ENCODE measurements at places on chromosomes 3 and 15.

- no peak for DNase-seq
Observed at GRCh38 chr15:29050870-29051269, 165.1 kb downstream of the APBA2 start.

- no peak for DNase-seq
Observed at GRCh38 chr15:51405693-51406523, 64.5 kb downstream of the GLDN start.

- peak; percentile 54 for DNase-seq
Observed at GRCh38 chr15:32657198-32657883, 15.8 kb downstream of the SCG5 start.

- peak; percentile 85 for DNase-seq
Observed at GRCh38 chr3:185308126-185308754, 54.4 kb upstream of the EHHADH start.

DNA sequence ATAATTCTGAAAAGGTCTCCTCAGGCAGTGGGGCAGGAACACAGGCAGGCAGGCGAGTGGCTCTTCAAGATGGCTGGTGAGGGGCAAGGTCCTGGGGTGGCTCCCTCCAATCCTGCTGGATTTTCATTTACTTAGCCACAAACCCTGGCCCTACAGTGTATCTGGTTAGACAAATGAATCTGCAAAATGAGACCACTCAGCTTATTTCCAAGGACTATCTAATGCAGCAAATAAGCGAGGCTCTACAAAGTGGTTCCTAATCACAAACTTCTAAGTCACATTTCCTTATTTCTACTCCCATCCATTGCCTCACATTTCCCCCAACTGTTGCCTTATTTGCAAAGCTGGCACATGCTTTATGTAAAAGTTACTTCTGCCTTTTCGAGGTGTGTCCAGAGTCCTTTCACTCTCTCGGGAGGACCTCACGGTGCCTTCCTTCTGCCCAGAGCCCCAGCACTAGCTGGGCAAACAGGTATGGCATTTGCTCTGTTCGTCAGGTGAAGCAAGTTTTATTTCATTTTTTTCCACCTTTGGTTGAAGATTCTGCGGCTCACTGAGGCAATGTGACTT, 40.5 kb downstream of the CCDC12 start:
- no peak for DNase-seq

GRCh38 chr15:93500155-93500554, 411.1 kb upstream of the RGMA start:
- no peak for DNase-seq

GRCh38 chr15:75425966-75426500, 25.5 kb downstream of the SIN3A start:
- DNase-seq = no peak

DNA sequence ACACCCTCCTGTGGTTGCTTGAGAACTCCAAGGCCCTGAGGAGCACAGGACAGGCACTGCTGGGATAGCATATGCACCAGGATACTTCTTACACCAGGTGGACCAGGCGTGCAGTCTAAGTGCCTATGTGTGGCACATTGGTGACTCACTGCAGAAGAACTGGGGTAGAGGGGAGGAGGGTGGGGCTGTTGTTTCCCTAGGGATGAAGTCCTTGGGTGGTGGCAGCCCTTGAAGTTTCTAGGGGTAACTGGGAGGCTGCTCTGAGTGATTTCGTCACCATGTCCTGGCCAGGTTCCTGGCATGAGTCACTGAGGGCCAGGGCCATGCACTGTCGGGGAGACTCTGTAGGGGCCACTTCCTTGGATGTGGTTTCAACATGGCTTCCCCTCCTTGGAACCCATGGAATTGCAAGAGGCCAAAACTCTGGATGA, 15.9 kb downstream of the MYZAP start:
- peak; percentile 98 for DNase-seq

DNA sequence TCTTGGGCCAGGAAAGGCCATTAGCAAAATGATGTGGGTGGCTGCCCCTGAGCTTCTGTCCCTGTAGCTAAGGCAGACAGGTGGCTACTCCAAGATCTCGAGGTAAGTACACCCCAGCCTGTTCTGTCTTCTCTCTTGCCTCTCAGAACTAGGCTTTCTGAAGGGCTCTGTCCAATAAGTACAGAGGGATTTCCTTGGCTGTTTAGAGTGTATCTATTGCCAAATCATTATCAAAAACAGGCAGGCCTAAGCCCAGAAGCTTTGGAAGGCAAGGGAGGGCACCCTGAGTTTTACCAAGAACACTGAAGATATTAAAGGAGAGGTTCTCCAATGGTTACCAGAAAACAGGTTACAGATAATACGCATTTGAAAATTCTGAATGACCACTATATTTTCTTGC, 156.6 kb downstream of the MYRIP start:
- DNase-seq = no peak

- no peak for DNase-seq
Observed at GRCh38 chr3:148883163-148883562, 18.1 kb downstream of the CPA3 start.

- no peak for DNase-seq
Observed at GRCh38 chr3:87977765-87978164, 81.0 kb downstream of the CGGBP1 start.

DNA sequence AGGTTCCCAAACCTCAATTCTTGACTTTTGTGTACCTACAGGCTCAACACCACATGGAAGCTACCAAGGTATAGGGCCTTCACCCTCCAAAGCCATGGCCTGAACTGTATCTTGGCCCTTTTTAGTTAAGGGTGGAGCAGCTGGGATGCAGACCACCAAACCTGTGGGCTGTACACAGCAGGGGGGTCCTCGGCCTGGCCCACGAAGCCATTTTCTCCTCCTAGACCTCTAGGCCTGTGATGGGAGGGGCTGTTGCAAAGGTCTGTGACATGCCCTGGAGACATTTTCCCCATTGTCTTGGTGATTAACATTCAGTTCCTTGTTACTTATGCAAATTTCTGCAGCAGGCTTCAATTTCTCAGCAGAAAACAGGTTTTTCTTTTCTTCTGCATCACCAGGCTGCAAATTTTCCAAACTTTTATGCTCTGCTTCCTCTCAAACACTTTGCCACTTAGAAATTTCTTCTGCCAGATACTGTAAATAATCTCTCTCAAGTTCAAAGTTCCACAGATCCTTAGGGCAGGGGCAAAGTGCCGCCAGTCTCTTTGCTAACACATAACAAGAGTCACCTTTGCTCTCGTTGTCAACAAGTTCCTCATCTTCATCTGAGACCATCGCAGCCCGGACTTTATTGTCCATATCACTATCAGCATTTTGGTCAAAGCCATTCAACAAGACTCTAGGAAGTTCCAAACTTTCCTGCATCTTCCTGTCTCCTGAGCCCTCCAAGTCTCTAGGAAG, 90.9 kb upstream of the PLXND1 start:
- no peak for DNase-seq

- no peak for DNase-seq
Observed at GRCh38 chr3:34777386-34777785, 861.9 kb upstream of the ARPP21 start.

DNA sequence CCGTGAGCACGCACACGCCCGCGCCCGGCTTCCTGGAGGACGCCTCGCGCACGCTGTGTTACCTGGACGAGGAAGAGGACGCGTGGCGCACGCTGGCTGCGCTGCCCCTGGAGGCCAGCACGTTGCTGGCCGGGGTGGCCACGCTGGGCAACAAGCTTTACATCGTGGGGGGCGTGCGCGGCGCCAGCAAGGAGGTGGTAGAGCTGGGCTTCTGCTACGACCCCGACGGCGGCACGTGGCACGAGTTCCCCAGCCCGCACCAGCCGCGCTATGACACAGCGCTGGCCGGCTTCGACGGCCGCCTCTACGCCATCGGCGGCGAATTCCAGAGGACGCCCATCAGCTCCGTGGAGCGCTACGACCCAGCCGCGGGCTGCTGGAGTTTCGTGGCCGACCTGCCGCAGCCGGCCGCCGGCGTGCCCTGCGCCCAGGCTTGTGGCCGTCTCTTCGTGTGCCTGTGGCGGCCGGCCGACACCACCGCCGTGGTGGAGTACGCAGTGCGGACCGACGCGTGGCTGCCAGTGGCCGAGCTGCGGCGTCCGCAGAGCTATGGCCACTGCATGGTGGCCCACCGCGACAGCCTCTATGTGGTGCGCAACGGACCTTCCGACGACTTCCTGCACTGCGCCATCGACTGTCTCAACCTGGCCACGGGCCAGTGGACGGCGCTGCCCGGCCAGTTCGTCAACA, 890 bp downstream of the KBTBD13 start:
- no peak for DNase-seq

- no peak for DNase-seq
Observed at GRCh38 chr3:140529096-140529495, 148.8 kb upstream of the TRIM42 start.

- DNase-seq = no peak
Observed at GRCh38 chr15:50432230-50432629, 8.0 kb downstream of the USP8 start.

DNA sequence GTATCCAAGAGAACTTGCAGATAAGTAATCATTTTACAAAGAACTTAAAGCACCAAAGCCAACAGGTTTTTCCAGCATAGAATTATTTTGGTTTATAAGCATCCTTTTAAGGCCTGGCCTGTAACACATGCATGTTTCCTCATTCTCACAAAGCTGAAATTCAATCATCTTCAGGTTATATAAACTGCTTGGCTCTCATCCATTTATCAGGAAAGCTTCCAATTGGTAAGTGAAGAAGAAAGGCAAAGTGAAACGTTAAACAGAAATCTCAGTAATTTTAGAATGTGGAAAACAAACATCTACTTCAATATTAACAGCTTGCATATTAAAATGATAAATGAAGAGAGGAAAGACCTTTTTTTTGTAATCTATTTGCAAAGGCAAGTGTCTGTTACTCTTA, 1.6 kb downstream of the SERP1 start:
- no peak for DNase-seq

GRCh38 chr15:52326756-52327155, 31.2 kb upstream of the MYO5C start:
- no peak for DNase-seq

- no peak for DNase-seq
Observed at GRCh38 chr3:38114875-38115644, 21.9 kb downstream of the ACAA1 start.

DNA sequence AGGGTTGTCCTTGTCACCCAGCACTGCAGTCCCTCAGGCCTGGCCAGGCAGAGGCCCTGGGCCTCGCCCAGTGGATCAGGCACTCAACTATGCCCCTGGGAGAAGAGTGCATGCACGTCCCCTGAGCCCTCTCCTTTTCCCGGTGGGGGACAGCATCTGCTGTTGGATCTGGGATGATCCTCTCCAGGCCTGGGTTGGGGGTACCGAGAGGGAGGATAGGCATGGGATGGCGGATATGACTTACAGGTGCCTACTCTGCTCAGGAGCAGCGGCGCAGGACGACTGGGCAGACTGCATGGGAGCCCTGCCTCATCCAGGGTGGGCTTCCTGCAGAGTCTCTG, 9.0 kb upstream of the APBA2 start:
- DNase-seq = no peak

GRCh38 chr3:150972366-150973071, at the start of gene CLRN1:
TSS of gene CLRN1 (minus strand) at chr3:150972727. CDS start at chr3:150972708, 19 bp downstream.
- DNase-seq = no peak

GRCh38 chr3:115325539-115325938, 178.5 kb upstream of the ZBTB20 start:
- peak; percentile 65 for DNase-seq

- DNase-seq = no peak
Observed at GRCh38 chr3:135090020-135090717, 295.1 kb downstream of the EPHB1 start.

- DNase-seq = no peak
Observed at GRCh38 chr15:61441891-61442290, 212.8 kb upstream of the RORA start.

DNA sequence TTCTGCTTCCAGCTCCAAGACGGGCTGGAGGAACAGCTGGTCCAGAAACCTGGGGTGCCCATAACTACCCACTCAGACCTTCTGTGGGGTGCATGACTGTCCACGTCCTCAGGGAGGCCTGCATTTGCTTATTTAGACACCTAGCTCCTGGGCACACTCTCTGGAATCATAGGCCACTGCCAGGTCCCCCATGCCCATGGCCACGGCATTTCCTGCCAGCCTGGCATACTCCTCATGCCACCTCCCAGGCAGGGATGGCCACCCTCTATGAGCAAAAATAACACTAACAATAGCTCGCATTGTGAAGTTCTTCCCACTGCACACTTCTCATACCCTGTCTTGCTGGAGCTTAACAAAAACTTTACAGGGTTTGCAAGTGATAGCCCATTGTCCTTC, 166.9 kb upstream of the TPM1 start:
- DNase-seq = no peak

DNA sequence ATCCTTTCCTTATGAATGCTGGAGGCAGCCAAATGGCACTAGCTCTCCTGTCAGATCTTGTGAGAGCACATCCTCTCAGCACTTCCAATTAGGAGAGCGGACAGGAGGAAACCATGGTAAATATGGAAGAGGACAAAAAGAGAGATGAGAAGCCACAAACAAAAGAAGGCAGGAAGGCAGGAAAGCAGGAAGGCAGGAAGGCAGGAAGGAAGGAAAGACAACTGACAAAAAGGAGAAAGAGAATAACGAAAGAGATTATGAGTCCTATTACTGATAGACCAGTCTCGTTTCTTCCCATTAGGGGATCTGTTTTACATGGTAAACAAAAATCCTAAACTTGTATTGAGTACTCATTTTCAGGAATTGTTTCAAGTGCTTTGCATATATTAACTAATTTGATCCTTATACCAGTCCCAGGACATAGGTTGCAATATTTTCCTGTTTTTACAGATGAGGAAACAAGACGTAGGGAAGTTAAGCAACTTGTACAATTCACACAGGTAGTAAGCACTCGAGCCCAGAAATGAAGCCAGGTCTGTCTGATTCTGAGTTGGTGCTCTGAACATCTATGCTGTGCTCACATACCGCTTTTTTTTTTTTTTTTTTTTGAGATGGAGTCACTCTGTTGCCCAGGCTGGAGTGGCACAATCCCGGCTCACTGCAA, 4.2 kb downstream of the BCL2A1 start:
- no peak for DNase-seq

DNA sequence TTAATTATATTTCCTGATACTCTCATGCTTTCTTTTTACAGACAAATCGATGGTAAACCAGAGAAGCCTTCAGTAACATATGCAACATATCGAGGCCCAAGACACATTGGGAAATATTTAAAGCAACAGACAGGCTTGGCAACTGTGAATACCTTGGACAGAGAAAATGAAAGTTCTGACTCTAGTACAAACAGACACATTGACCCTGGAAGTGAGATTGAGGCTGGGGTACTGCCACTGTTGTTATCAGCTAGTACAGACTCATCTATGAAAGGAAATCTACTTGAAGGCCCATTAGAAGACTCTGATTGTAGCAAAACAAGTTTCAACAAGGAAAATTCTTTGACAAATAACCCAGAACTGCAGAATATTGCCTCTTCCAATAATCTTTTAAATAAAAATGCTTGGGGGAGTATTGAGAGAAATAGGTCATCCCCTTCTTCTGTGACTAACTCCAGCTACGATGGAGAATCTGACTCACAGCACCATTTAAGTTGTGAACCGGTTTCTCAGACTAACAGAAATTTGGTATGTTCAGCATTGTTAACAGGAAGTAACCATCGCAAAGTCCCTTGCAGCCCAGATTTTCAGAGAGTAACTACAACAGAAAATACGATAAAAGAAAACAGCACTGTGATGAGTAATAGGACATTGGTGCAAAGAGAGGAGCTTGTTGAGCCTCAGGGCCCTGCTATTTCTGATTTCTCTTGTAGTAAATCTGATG, 50.2 kb downstream of the CRYBG3 start:
- no peak for DNase-seq

GRCh38 chr3:173886-174285, 22.7 kb upstream of the CHL1 start:
- no peak for DNase-seq
